ENCODE measurements at places on chromosomes 1 and 21. TPM values are rescaled to one million over a fixed set of nuclear protein-coding genes. Genes with fewer than 3 reads are reported as not detected.

AGMAT gene
- total RNA-seq, result 57.7 TPM

AGBL4 gene
- 1.8 TPM for total RNA-seq

GPR157 gene
- 7.5 TPM for total RNA-seq

DNA sequence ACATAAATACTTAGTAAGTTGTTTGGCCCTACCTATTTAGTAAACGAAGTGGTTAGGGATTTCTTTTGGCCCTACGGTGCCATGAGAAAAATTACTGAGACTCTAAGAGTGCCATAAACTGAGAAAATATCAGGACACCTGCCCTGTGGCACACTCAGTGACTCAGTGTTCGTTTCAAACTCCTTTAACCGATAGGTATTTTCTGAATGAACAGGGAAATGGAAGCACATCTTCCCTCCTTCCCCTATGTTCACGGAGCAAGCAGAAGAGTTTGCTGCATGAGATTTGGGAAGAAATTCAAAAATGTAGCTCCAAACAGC, 134.2 kb downstream of the KAZN start:
- no peak overlapping the region for H3K4me3 ChIP-seq
- H3K4me1 ChIP-seq, result no peaks in the 10 kb centered on the region
- H3K36me3 ChIP-seq, result no peaks in the 10 kb centered on the region
- H3K27ac ChIP-seq, result no peak overlapping the region
- H3K27me3 ChIP-seq, result no peaks in the 10 kb centered on the region

DNAJC28 gene
- 1.8 TPM for total RNA-seq

DNA sequence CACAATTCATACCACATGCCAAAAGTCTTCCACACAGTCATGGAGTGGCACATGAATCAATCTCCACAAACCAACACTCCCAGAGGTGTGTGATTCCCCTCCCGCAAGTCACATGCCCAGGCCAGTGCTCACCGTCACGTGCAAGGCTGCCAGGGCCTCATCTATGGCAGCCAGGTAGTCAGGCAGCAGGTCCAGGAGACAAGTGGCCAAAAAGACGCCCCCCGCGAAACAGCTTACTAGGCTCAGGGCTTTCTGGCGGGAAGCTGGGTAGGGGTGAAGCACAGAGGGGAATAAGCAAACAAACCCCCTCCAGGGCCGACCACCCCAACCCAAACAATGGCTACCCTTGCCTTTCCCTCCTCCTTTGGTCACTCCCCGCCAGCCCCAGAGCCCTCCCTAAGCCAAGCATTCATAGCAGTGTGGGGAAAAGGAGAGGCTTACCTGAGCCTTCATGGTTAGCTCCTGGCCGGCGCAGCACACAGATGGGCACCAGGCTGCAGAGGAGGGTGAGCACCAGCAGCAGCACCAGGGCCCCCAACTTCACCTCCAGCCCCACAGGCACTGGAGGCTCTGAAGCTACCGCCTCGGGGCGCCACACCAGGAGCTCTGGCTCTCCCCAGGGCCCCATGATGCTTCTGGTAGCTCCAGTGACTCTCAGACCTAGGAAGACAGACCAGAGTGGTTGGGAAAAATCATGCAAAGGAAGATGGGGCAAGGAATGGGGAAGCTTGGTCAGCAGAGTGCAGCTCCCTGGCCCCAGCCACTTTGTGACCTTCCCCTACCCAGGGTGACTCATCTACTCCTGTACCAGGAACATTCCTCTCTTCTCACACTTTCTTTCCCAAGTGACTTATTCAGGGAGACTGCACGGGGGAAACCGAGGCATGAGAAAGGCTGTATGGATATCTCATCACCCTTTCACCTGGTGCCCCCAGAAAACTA, 978 bp downstream of the SLC39A1 start:
- peak overlapping the region; percentile 75 for H3K4me3 ChIP-seq
- no peaks in the 10 kb centered on the region for H3K27me3 ChIP-seq
- no peak for DNase-seq
- H3K4me1 ChIP-seq, result peaks cover 39% of the 10 kb centered on the region

- no peaks in the 10 kb centered on the region for H3K27me3 ChIP-seq
- H3K36me3 ChIP-seq, result no peaks in the 10 kb centered on the region
- DNase-seq, result no peak
- no peak overlapping the region for H3K4me3 ChIP-seq
- no peaks in the 10 kb centered on the region for H3K4me1 ChIP-seq
Measured at GRCh38 chr21:39681257-39681656, 63.7 kb upstream of the IGSF5 start.

GRCh38 chr1:53015508-53015860, 46.5 kb upstream of the PODN start:
- no peak overlapping the region for H3K27ac ChIP-seq
- DNase-seq, result no peak
- H3K36me3 ChIP-seq, result no peaks in the 10 kb centered on the region
- H3K27me3 ChIP-seq, result no peaks in the 10 kb centered on the region

TNFRSF1B gene
- total RNA-seq, result 23.0 TPM

DNA sequence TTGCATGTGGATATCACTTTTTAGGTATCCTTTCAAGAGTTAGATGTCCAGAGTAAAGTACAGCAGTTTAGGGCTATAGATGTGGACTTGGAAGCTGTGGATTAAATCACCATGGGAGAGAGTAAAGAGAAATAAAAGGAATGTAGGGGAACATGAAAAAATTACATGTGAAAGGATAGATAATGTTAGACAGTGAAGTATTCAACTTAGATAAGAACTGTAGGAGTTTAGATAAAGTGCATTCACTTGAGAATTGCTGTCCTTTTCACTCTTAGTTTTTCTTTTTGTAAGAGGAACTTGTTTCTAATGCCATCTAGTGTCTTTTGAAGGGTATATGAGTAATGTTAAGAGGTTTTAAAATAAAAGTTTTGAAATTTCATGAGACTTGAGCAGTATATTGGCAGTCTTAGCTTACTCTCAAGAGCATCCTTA, 40.1 kb downstream of the MAST2 start:
- H3K27me3 ChIP-seq, result no peaks in the 10 kb centered on the region
- DNase-seq, result no peak
- no peaks in the 10 kb centered on the region for H3K4me1 ChIP-seq
- H3K4me3 ChIP-seq, result no peak overlapping the region
- H3K27ac ChIP-seq, result no peak overlapping the region
- H3K36me3 ChIP-seq, result no peaks in the 10 kb centered on the region

GRCh38 chr1:183836598-183836997, 31.7 kb downstream of the RGL1 start:
- no peak overlapping the region for H3K4me3 ChIP-seq
- H3K27me3 ChIP-seq, result no peaks in the 10 kb centered on the region
- no peaks in the 10 kb centered on the region for H3K4me1 ChIP-seq
- no peaks in the 10 kb centered on the region for H3K36me3 ChIP-seq

SELL gene
- total RNA-seq, result 2.3 TPM

DNA sequence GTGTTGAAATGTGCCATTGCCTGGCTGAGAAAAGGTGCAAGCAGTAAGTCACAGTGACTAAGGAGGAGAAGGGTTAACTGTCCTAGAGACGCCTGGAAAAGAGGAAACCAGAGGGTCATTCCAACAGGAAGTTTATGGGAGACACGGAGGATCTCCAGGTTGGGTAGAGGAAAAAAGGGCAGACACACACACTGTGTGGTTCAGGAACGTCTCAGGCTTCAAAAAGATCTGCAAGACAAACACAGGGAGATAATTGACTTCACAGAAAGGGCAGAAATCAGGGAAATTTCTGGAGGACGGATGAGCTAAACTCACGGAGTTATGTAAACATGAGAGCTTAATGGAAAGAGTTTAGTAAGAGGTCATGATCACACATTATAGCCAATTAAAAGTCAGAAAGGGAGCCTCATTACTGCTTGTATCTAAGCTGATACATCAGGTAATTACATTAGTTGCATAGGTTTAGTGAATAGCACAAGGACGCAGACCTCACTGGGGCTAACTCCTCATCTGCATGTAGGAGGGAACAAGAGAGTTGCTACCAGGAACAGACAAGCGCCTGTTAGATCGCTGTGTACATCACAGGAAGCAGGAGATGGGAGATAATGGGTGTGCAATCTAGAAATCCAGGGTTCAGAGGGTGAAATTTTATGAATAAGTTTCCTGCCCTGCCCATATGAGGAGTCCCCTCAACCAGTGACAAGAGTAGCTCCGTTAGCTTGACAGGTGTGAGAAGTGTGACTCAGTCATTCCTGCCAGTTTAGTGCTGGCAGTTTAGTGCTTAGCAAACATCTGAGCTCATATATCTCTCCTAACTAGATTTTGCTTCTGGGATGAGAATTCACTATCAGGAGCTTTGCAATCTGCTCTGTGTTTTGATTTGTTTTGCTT, 96.6 kb upstream of the TNR start:
- no peak for DNase-seq
- no peaks in the 10 kb centered on the region for H3K27me3 ChIP-seq
- H3K36me3 ChIP-seq, result no peaks in the 10 kb centered on the region

PRDM15 gene
- 2.0 TPM for total RNA-seq

DNA sequence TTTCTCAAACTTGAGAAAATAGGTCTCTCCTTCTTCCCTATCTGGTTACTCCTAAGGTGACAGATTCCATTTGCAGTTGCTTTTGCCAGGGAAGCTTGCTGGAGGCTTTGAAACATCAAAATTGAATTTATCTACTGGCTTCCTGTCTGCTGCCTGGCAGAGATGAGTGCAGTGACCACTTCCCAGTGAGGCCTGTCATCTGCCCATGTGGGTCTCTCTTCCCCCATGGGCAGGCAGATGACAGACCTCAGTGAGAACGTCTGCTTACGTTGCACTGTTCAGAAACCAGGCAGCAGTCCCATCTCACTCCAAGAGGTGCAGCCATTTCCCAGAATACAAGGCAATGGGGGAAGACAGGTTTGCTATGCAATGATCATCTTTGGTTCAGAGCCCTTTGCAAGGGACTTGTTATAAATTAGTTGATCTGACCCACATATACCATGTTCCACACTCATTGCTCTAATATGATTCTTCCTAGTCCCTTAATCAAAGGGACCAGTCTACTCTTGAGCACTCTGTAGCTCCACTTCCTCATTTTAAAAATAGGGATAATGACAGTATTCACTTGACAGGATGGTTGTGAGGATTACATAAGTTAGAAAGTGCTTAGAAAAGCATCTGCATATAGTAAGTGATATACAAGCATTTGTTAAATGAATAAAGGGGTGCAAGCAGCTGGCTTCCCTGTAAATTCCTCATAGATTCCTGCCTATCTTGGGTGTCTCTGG, 10.6 kb downstream of the PGBD5 start:
- no peaks in the 10 kb centered on the region for H3K36me3 ChIP-seq
- no peaks in the 10 kb centered on the region for H3K4me1 ChIP-seq
- no peak overlapping the region for H3K4me3 ChIP-seq
- H3K27me3 ChIP-seq, result no peaks in the 10 kb centered on the region

DNA sequence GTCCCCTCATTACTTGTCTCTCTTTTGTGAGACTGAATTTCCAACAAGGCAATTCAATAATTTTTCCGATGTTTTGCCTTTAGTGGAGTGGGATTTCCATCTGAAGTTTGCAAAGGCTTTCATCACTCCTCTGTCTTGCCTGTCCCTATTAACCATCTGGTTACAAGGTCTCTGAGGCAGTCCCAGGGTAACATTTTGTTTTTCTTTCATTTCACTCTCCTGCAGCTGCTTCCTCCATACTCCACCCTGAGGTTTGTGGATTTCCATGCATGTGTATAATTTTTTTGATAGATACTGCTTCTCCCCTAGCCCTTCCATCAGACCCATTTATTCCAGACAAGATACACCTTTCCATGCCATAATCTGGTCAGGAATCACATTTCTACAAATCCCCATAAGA, 366.8 kb downstream of the PTBP2 start:
- H3K4me3 ChIP-seq, result no peak overlapping the region
- no peaks in the 10 kb centered on the region for H3K36me3 ChIP-seq
- H3K4me1 ChIP-seq, result no peaks in the 10 kb centered on the region

ASCL5 gene
- not detected for total RNA-seq

- no peaks in the 10 kb centered on the region for H3K4me1 ChIP-seq
- H3K27ac ChIP-seq, result no peak overlapping the region
- no peaks in the 10 kb centered on the region for H3K36me3 ChIP-seq
- H3K4me3 ChIP-seq, result no peak overlapping the region
- no peaks in the 10 kb centered on the region for H3K27me3 ChIP-seq
- DNase-seq, result no peak
Measured at GRCh38 chr1:110524311-110525248, 5.6 kb upstream of the KCNA10 start.

DNA sequence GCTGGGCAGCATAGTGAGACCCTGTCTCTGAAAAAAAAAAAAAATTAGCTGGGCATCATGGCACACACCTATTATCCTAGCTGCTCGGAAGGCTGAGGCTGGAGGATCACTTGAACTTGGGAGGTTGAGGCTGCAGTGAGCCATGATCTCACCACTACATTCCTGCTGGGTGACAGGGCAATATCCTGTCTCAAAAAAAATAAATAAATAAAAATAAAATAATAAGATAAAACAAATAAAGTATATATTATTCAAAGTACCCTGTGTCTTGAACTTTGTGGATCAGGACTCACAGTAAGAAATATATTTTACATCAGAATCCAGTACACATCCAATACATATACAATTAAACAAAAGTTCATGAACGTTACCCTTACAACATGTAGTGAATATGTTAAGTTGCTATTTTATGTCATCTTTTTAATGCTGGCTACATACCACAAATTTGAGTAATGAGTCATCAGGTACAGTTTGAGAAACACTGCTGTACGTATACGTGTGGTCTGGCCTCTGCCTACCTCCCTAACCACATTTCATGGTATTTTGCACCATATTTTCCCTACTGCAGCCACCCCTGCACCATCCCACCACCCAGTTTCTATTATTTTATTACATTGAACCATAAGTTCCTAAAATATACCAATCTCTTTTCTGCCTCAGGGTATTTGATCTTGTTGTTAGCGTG, 4.4 kb downstream of the NME7 start:
- no peaks in the 10 kb centered on the region for H3K27me3 ChIP-seq
- no peak overlapping the region for H3K27ac ChIP-seq
- H3K36me3 ChIP-seq, result no peaks in the 10 kb centered on the region
- DNase-seq, result no peak

ATAD3C gene
- 1.7 TPM for total RNA-seq

DNA sequence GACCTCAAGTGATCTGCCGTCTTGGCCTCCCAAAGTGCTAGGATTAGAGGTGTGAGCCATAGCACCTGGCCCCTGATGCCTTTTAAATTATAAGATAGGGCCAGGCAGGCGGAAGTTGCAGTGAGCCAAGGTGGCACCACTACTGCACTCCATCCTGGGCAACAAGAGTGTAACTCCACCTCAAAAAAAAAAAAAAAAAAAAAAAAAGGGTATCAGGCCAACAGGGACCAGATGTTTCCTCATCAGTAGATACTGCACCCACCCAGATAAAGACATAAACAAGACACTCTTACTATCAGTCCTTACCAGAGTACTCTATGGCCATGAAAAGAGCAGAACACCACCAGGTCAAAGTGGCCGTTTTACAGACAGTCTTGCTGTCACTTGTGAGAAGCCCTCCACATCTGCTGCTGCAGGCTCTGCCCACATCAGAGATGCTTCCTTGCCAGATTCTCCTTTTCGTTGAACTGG, 3.3 kb downstream of the C21orf58 start:
- H3K27ac ChIP-seq, result no peak overlapping the region
- no peak overlapping the region for H3K4me3 ChIP-seq
- H3K36me3 ChIP-seq, result no peaks in the 10 kb centered on the region
- no peak for DNase-seq
- no peaks in the 10 kb centered on the region for H3K27me3 ChIP-seq

INSRR gene
- total RNA-seq, result not detected

PLPPR4 gene
- not detected for total RNA-seq

GRCh38 chr1:111082421-111083203, 57.3 kb downstream of the DRAM2 start:
- H3K36me3 ChIP-seq, result no peaks in the 10 kb centered on the region
- H3K27me3 ChIP-seq, result no peaks in the 10 kb centered on the region
- no peaks in the 10 kb centered on the region for H3K4me1 ChIP-seq
- no peak overlapping the region for H3K4me3 ChIP-seq
- H3K27ac ChIP-seq, result no peak overlapping the region
- DNase-seq, result no peak
